Caco-2 (cell line): ENCODE measurements at places on chromosomes 5 and 9.
A peak's percentile ranks its signal among the peaks of the same experiment; 100 is the strongest.

DNA sequence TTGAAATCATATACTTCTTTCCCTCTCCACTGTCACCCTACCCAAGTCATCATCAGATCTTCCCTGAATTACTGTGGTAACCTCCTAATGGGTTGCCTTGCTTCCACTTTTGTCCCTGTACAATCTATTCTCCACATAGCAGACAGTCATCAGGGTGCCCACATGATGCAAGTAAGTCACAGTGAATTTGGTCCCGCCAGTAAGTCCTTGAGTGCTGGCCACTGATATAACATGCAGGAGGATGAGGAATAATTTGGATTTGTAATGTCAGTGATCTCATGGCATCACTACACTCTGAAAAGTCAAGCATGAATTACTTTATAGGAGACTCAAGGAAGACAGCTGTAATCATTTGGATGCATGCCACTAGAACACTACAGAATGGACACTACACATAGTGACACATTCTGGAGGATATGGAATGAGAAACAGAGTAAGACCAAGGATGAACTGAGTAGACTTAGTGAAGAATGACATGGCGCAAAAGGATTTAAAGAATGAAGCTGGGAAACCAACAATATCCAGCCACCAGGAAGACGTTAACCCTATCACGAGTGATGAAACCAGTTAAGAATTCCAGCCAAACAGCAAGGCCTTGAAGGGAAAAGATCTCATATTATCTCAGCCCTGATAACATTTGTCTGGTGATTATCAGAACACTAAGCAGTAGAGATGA, 28.6 kb downstream of the MARCHF3 start:
- no peak for DNase-seq

DNA sequence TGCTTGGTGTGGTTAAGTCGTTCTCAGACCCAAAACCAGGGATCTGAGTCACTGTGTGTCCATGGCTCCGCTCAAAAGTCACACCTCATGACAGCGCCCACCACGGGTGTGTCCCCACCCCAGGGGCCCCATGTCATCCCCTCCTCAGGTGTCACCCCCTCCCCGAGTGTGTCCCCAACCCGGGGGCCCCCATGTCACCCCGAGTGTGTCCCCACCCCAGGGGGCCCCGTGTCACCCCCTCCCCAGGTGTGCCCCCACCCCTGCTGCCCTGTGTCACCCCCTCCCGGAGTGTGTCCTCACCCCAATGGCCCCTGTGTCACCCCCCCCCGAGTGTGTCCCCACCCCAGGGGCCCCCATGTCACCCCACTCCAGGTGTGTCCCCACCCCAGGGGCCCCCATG, 5.1 kb downstream of the LRRC14B start:
- DNase-seq: no peak

GRCh38 chr5:142748568-142749249, 21.5 kb upstream of the ARHGAP26 start:
- peak; percentile 60 for DNase-seq

DNA sequence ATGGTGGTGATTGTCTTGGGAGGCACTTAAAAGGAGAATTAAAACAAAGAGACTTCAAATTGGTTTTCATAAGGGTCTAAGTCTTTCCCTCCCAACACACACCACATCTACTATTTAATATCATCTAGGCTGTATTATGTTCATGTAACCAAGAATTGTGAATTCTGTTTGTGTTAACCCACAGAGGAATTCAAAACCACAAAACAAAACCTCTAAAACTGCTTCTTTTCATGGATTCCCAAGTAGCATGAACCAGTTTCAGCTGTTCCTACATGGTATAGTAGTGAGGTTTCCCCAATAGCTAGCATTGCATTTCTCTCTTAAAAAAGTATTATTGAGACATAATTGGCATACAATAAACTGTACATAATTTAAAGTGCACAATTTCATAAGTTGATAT, 283.8 kb downstream of the CD180 start:
- no peak for DNase-seq

DNA sequence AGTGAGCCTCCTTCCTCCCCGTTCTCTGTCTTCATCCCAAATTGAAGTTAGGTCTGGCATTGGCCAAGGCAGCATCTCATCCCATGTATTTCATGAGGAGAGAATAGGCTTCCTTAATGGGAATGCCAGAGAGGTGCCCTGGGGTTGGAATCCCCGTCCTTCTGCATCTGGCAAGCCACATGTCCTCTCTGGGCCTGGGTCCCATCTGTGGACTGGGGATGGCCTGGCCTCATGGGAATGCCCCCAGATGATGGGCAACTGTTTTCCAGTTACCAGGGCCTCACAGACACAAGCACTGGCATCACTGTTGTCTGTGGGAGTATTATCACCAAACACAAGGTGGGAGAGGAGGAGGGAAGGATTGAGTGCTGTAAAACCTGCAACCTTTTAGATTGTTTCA, 153.9 kb downstream of the FSTL4 start:
- peak; percentile 4 for DNase-seq

DNA sequence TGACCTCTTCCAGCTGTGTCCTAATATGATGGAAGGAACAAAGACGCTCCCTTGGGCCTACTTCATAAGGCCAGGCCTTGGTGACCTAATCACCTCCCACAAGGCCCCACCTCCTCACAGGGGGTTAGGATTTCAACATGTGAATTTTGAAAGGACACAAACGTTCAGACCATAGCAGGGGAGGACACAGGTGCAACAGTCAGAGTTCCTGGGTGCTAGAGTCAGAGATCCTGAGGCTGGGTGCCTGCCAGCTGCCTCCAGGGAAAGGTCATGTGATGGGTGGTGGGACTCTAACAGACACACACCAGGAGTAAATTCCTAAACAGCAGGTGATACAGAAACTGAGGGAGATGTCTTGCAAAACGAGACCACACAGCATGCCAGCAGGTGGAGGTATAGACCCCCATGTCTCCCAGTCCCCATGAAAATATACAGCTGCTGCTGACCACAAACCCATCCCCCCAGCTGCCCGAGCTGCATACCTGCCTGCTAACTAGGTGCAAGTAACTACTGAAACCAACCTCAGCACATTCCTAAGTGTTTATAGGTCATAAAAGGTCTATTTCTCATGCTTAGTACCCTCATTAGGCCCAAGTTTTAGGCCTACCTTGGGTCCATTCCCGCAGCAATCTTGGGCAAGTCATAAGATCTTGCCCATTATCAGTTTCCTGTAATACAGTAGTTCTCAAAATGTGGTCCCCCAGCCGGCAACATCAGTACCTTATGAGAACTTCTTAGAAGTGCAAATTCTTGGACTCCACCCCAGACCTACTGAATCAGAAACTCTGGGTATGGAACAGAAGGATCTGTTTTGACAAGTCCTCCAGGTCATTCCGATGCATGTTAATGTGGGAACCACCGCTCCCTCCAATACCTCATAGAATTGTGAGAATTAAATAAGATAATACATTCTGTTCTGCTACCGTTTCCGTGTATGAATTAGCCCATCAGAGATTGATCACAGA, 245.3 kb downstream of the ENC1 start:
- peak; percentile 91 for DNase-seq

- DNase-seq: no peak
Observed at GRCh38 chr9:116951588-116952435, 264.7 kb downstream of the TRIM32 start.
